ENCODE measurements at places on chromosomes 5 and 9.

GRCh38 chr5:42689391-42689790 lies 67.2 kb upstream of the CCDC152 start:
- DNase-seq, result no peak

- DNase-seq, result no peak
Measured at GRCh38 chr5:151474799-151475198, 27.4 kb downstream of the SLC36A1 start.

GRCh38 chr5:27266184-27266583 lies 227.8 kb upstream of the CDH9 start:
- DNase-seq, result no peak

- no peak for DNase-seq
Measured at GRCh38 chr5:181100121-181100875, 30.7 kb downstream of the OR2V1 start.

GRCh38 chr9:126150411-126151030 lies 176.1 kb upstream of the MVB12B start:
- no peak for DNase-seq
